Natural killer cell (primary cell): ENCODE measurements at places on chromosomes 5 and 9. TPM values are rescaled to one million over a fixed set of nuclear protein-coding genes. Genes with fewer than 3 reads are reported as not detected.

DNA sequence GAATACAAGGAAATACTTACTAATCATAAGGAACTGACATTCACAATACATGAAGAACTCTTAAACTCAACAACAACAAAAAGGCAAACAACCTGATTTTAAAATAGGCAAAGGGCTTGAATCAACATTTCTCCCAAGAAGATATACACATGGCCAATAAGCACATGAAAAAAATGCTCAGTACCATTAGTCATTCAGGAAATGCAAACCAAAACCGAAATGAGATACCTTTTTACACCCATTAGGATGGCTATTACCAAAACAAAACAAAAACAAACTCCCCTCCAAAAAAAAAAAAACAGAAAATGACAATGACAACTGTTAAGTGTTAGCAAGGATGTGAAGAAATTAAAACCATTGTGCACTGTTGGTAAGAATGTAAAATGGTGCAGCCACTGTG lies 104.1 kb upstream of the ZNF462 start:
- no peaks in the 10 kb centered on the region for H3K27me3 ChIP-seq
- no peak overlapping the region for H3K4me3 ChIP-seq
- DNase-seq = no peak

DNA sequence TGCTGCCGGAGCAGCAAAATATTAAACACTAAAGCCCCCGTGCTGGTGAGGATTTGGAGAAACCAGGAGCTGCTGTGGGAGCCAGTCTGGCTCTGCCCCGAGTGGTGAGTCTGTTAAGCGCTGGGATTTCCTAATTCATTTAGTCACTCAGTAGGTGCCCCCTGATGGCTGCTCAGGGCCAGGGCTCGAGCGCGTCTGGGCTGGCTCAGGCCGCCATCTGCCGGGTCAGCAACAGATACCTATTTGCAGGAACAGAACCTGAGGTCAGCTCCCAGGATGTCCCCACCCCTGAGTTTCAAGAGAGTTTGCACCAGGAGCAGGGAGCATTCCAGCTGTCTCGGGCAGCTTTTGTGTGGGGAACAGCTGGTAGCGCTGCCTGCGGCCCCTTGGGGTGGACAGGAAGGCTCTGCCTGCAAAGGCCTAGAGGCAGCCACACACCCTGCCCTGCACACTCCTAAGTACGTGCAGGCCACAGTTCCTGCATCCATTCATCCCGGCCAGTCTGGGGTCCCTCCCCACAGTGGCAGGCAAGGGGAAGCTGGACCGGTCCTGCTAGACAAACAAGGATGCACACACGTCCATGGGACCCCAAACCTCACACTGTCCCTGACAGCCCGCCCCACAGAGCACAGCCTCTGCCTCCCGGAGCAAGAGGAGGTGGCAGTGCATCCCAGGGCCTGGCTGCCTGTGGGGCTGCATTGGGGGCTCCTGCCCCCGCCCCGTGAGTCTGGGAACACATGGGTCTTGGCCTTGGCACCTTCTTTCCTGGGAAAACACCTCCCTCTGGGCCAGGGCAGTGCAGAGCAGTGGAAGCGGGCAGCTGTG lies 83.7 kb downstream of the ADAMTS2 start:
- no peaks in the 10 kb centered on the region for H3K27me3 ChIP-seq
- no peak overlapping the region for H3K4me3 ChIP-seq
- no peaks in the 10 kb centered on the region for H3K36me3 ChIP-seq
- peak; percentile 8 for DNase-seq
- H3K27ac ChIP-seq = no peak overlapping the region
- H3K4me1 ChIP-seq = no peaks in the 10 kb centered on the region

- H3K4me3 ChIP-seq = no peak overlapping the region
- H3K27ac ChIP-seq = no peak overlapping the region
- no peak for DNase-seq
- no peaks in the 10 kb centered on the region for H3K27me3 ChIP-seq
Observed at GRCh38 chr9:94900222-94901018, 173.9 kb downstream of the AOPEP start.

APBA1 gene
- total RNA-seq = 0.11 TPM

GRCh38 chr9:38280251-38280800 lies 112.2 kb upstream of the ALDH1B1 start:
- no peaks in the 10 kb centered on the region for H3K36me3 ChIP-seq
- DNase-seq = no peak
- no peaks in the 10 kb centered on the region for H3K27me3 ChIP-seq

SEMA4D gene
- total RNA-seq = 420 TPM

- DNase-seq = no peak
- no peaks in the 10 kb centered on the region for H3K4me1 ChIP-seq
- no peaks in the 10 kb centered on the region for H3K36me3 ChIP-seq
- H3K27me3 ChIP-seq = no peaks in the 10 kb centered on the region
- no peak overlapping the region for H3K27ac ChIP-seq
Observed at GRCh38 chr9:107158321-107158720, 124.8 kb upstream of the RAD23B start.

IRX1 gene
- total RNA-seq = not detected

GRCh38 chr5:160287378-160288051 lies 24.8 kb downstream of the CCNJL start:
- H3K4me1 ChIP-seq = peaks cover 55% of the 10 kb centered on the region
- no peaks in the 10 kb centered on the region for H3K27me3 ChIP-seq
- no peak for DNase-seq

- no peak overlapping the region for H3K27ac ChIP-seq
- no peak for DNase-seq
- H3K36me3 ChIP-seq = no peaks in the 10 kb centered on the region
- H3K4me1 ChIP-seq = peaks cover 6% of the 10 kb centered on the region
- H3K4me3 ChIP-seq = no peak overlapping the region
- H3K27me3 ChIP-seq = no peaks in the 10 kb centered on the region
Observed at GRCh38 chr5:95726811-95727763, 4.0 kb upstream of the RHOBTB3 start.

- DNase-seq = no peak
- no peaks in the 10 kb centered on the region for H3K4me1 ChIP-seq
- no peak overlapping the region for H3K4me3 ChIP-seq
- H3K36me3 ChIP-seq = no peaks in the 10 kb centered on the region
- no peaks in the 10 kb centered on the region for H3K27me3 ChIP-seq
- H3K27ac ChIP-seq = no peak overlapping the region
Observed at GRCh38 chr9:119722384-119722783, 353.1 kb upstream of the BRINP1 start.

SCGB3A2 gene
- total RNA-seq = not detected

DNA sequence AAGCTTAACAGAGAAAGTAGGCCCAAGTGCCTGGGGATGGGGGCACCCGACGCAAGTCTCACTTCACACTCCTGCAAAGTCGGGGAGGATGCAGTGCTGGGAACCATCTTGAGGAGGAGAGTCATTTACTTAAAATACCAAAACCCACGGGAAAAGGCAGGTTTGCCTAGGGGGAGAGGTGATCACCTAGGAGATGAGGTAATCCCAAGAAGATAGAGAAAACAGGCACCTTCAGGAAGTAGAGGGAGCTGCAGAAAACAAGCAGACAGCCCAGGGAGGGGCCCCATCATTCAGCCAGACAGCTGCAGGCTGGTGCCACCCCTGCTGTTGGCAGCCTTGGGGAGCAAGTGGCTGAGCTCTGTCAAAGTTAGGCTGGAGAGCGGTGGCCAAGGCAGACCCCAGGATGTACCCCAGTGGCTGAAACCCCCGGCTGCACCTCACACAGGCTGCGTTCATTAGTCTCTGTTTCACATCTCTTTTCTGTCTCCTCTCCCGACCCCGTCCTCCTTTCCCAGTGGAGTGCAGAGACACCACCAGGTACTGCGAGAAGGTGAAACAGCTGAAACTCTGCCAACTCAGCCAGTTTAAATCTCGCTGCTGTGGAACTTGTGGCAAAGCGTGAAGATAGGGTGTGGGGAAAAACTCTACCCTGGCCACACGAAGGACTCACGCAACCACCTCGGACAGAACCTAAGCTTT lies 124.9 kb downstream of the SAXO1 start:
- no peaks in the 10 kb centered on the region for H3K4me1 ChIP-seq
- DNase-seq = no peak
- no peaks in the 10 kb centered on the region for H3K36me3 ChIP-seq
- H3K27me3 ChIP-seq = no peaks in the 10 kb centered on the region

DNA sequence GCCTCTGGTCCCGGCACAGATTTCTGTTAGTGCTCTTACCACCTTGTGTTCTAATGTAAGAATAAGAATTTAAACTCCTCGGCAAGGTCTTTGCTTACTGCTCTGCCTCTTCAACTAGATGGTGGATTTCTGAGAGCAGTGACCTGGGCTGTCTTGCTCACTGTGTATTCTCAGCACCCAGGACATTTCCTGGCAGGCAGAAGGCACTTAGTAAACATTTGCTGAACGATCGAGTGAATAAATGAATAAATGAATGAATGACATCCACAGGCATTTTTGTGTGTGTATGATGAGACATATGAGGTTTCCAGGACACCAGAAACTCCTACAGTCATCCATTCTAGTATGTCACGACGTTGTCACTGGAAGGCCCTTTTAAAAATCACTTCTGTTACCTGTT lies 143.2 kb downstream of the BOD1 start:
- H3K27ac ChIP-seq = no peak overlapping the region
- H3K27me3 ChIP-seq = no peaks in the 10 kb centered on the region
- no peak for DNase-seq
- H3K4me3 ChIP-seq = no peak overlapping the region
- no peaks in the 10 kb centered on the region for H3K4me1 ChIP-seq

ADAMTS13 gene
- 2.3 TPM for total RNA-seq

CCL19 gene
- total RNA-seq = not detected

- H3K4me3 ChIP-seq = peak within 1 kb of the TSS; percentile 33
- peak; percentile 59 for DNase-seq
- H3K27me3 ChIP-seq = peaks cover 32% of the 10 kb centered on the region
- no peaks in the 10 kb centered on the region for H3K36me3 ChIP-seq
- H3K4me1 ChIP-seq = peaks cover 18% of the 10 kb centered on the region
- no peak within 1 kb of the TSS for H3K27ac ChIP-seq
Observed at GRCh38 chr9:6645355-6646292, at the start of gene GLDC. Gene GLDC, minus strand, starts transcription at chr9:6645729. Its CDS starts 230 bp downstream, at chr9:6645499.

FCN2 gene
- total RNA-seq = not detected

ADGRD2 gene
- not detected for total RNA-seq

DNA sequence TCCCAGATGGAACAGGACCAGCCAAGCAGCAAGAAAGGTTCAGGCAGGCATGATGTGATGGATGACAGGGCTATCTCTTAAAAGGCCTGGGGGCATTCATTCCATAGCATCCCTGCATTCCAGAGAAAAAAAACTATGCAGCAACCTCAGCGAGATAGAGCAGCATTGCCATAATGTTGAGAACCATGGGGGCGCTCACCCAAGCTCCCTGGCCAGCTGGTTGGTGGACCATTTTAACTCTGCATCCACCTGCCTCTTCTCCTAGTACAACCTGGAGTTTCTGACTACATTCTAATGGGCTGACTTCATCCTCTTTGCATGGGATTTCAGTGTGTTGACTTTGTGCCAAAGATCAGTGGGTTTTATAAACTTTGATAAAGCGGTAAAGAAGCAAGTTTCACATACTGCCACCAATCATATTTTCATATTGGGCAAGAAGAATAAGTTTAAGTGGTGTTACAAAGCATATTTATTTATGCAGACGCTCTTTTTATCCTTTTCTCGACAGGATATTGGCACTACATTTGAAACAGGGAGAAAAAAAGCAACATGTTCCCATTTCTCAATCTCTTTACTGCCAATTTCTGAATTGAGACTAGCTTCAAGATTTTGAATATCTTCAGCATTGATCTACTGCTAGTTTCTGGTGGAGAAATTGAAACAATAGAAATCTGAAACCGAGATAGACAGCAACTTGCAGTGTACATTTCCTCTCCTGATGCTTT lies 378.3 kb upstream of the WWC1 start:
- no peaks in the 10 kb centered on the region for H3K4me1 ChIP-seq
- no peaks in the 10 kb centered on the region for H3K27me3 ChIP-seq
- no peak for DNase-seq

- H3K36me3 ChIP-seq = peaks cover 88% of the 10 kb centered on the region
- no peak overlapping the region for H3K4me3 ChIP-seq
- peak overlapping the region; percentile 74 for H3K27ac ChIP-seq
- H3K4me1 ChIP-seq = peaks cover 55% of the 10 kb centered on the region
- DNase-seq = no peak
Observed at GRCh38 chr5:157306692-157307471, 41.0 kb downstream of the CYFIP2 start.

- no peak overlapping the region for H3K27ac ChIP-seq
- H3K36me3 ChIP-seq = peaks cover 78% of the 10 kb centered on the region
- DNase-seq = no peak
- peaks cover 11% of the 10 kb centered on the region for H3K4me1 ChIP-seq
Observed at GRCh38 chr5:455806-456205, 12.8 kb downstream of the EXOC3 start.

DNA sequence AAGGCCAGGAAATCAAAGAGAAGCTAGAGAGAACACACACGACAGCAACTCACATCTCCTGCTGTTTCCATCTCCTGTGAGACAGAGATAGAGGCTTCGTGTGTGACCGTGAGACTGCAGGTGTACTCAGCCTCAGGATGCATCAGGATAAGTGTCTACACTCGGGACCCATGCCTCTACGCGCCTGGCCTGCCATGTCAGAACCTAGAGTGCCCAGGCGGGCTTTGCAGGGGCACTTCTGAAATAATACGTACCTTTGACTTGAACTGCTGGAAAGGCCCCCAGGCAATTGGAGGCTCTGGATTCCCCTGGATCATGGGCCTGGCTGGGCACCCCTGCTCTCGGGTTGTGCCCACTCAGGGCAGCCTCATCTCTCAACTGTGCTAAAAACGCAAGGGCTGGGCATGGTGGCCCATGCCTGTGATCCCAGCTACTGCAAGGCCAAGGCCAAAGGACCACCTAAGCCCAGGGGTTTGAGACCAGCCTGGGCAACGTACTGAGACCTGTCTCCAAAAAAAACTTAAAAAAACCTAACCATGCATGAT lies 13.0 kb downstream of the CLPTM1L start:
- H3K27ac ChIP-seq = no peak overlapping the region
- no peaks in the 10 kb centered on the region for H3K27me3 ChIP-seq
- H3K4me1 ChIP-seq = no peaks in the 10 kb centered on the region
- DNase-seq = no peak
- H3K4me3 ChIP-seq = no peak overlapping the region

DNA sequence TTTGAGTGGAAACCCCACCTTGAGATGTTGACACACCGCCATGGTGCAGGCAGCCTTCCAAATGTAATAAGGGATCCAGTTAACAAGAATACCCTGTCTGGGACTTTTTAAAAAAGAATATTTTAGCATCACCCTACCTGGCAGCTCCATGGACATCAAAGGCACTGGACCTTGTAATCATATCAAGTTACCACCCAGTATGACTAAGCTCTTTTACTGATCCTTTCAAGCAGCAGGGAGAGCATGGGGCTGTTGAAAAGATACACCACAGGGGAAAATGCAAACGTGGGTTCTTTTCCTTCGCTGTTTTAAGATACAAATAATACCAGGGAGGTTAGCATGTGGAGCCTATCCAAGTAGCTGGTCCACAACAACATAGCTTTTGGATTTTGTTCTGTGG lies 211.2 kb downstream of the SAXO1 start:
- H3K4me3 ChIP-seq = no peak overlapping the region
- no peaks in the 10 kb centered on the region for H3K4me1 ChIP-seq
- no peaks in the 10 kb centered on the region for H3K27me3 ChIP-seq
- H3K27ac ChIP-seq = no peak overlapping the region

GRCh38 chr9:133841167-133841812 lies 103.1 kb upstream of the SARDH start:
- no peak for DNase-seq
- no peak overlapping the region for H3K4me3 ChIP-seq
- peaks cover 6% of the 10 kb centered on the region for H3K4me1 ChIP-seq
- H3K27ac ChIP-seq = no peak overlapping the region
